ENCODE measurements at places on chromosomes 7 and 10.

- DNase-seq: no peak
Observed at GRCh38 chr10:47444047-47444446, 39.9 kb downstream of the ANXA8 start.

GRCh38 chr10:101208543-101208942, 20.7 kb downstream of the LBX1 start:
- DNase-seq: no peak

DNA sequence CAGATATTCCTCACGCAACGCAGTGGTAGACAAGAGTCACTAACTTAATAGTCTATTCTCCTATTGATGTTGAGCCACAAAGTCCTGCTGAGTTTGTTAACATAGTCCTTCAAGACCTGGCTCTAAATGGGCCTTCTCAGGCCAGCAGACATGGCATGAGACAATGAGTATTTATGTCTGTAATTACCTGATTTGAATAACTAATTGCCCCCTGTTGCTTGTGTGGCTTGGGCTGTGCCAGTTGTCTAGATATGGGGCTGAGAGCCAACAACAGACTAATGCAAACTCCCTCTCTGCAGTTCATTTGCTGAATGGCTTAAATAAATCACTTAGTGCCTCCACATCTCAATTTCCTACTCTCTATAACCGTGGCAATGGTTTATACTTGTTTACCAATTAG, 65.5 kb upstream of the VWC2 start:
- DNase-seq: no peak

- DNase-seq: peak; percentile 63
Observed at GRCh38 chr10:73644015-73644743, 2.9 kb upstream of the MYOZ1 start.

DNA sequence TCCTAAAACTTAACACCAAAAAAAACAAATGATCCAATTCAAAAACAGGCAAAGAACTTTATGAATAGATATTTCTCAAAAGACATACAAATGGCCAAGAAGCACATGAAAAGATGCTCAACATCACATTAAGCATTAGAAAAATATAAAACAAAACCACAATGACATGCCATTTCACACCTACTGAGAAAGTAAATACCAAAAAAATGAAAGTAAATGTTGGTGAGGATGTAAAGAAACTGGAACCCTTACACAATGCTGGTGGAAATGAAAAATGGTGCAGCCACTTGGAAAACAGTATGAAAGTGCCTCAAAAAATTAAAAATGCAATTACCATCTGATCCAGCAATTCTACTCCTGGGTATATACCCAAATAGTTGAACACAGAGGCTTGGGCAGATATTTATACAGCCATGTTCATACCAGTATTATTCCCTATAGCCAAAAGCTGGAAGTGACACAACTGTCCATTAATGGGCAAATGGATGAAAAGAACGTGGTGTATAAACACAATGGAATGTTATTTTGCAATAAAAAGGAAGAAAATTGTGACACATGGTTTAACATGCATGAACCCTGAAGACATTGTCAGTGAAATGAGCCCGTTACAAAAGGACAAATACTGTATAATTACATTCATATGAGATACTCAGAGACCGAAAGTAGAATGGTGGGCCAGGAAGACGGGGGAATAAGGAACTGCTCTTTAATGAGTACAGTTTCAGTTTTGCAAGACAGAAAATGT, 89.0 kb downstream of the JMJD1C start:
- peak; percentile 81 for DNase-seq

- no peak for DNase-seq
Observed at GRCh38 chr10:72470666-72471065, 115.9 kb upstream of the DNAJB12 start.

- peak; percentile 24 for DNase-seq
Observed at GRCh38 chr7:78768859-78769258, 684.6 kb downstream of the MAGI2 start.

GRCh38 chr7:54831046-54831643, 72.1 kb upstream of the SEC61G start:
- no peak for DNase-seq

DNA sequence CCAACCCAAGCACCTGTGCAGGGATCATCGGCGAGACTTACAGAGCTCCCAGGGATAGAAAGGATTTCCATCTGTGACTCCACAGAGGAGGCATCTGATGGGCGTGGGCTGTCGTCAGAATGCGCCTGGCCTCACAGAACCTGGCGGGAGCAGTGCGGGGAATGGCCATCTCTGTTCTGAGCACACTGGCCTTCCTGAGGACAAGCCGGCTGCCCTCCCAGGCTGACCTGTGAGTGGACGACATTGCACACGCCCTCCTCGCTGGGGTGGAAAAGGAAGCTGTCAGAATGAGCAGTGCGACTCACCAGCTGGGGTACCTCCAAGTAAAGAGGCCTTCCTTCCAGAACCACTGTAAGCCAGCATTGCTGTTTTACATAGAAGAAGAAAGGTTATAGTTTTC, 234.6 kb upstream of the PITRM1 start:
- no peak for DNase-seq

GRCh38 chr7:13898957-13899670, 90.4 kb downstream of the ETV1 start:
- no peak for DNase-seq

DNA sequence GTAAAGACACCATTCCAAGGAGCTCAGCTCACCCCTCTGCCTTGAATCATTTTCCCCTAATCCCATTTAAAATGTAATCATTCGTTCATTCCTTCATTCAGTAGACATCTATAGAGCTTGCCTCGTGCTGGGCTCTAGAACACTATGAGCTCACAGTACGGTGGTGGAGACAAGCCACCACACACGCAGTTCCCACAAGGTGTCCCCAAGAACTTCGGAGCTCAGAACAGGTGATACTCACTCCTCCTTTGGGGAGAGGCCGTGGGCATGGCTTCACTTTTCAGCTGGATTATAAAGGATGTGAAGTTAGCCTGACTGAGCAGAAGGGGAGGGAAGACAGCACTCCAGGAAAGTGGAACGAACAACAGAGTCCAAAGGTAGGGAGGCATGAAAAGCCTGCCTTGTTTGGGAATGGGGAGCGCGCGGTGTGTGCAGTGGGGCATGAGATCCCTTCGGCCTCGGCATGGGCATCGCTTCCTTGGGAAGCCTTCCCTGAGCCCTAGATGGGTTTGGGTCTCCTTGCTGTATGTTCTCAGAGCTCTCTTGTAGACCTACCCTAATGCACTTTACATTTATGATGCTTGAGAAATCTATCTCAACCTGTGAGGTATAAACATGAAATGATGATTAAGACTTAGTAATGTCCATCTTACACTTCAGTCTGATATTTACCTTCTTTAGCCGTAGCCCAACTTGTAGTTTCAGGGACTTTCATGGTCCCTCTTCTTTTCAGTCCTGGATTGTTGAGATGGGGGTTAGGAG, 809 bp upstream of the OGA start:
- DNase-seq: no peak

- DNase-seq: no peak
Observed at GRCh38 chr10:44824607-44825006, 86.5 kb upstream of the TMEM72 start.

- DNase-seq: peak; percentile 62
Observed at GRCh38 chr10:33115738-33116719, 158.0 kb upstream of the ITGB1 start.

GRCh38 chr7:158324397-158325360, 262.9 kb downstream of the PTPRN2 start:
- DNase-seq: no peak

- no peak for DNase-seq
Observed at GRCh38 chr10:30755441-30755953, 125.9 kb upstream of the LYZL2 start.

GRCh38 chr7:99541212-99541611, 10.7 kb downstream of the FAM200A start:
- no peak for DNase-seq

- DNase-seq: peak; percentile 28
Observed at GRCh38 chr10:84310470-84310869, 17.9 kb upstream of the CCSER2 start.

DNA sequence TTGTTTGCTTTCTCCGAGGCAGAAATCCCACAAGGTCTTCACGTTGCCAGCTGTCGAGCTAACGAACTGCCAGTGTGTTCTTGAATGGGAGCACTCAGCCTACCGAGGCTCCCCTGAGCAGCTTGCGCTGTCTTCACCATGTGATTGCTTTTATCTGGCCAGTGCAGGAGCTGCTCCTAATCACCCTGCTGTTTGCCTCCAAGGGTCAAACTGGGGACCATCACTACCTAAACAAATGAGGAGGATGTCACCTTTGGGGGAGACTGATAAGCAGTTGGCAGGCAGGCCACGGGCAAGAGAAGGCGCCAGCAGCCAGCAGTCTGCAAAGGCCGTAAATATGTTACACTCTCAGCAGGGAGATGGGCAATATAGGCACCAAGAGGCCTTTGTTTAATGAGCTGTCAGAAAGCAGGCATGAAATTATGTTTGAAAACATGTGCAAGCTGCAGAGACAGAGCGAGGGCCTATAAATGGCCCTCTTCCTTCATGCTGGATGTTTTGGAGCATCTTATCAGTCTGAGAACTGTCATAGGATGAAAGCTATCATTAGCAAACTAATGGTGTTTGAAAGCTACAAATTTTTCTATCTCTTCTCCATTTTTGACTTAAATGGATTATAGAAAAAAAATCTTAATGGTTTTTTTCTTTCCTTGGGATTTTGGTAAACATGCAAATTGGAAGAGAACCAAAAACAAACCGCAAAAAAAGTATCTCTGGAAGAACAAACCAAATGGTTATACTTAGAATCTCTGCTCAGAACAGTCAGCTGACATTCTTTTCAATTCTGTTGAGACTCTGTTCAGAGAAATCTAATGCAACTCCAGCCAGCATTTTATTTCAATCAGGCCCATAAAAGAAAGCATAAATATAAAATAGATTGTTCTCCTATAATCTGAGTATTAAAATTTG, 267.3 kb upstream of the NPVF start:
- DNase-seq: no peak
